ENCODE measurements at places on chromosomes 6 and 20.

DNA sequence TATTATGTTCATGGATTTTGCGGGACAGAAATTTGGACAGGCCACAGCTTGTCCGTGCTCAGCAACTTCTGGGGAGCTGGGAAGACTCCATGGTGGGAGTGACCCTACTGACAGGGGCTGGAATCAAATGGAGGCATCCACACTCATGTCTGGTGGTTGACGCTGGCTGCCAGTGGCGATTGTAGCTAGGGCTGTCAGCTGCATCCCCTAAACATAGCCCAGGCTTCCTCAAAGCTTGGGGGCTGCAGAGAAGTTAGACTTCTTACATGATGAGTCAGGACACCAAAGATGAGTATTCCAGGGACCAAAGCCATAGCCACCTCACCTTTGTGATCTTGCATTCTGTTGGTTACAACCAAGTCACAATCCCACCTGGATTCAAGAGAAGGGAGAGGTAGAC, 18.4 kb upstream of the FAM50B start:
- DNase-seq: no peak

DNA sequence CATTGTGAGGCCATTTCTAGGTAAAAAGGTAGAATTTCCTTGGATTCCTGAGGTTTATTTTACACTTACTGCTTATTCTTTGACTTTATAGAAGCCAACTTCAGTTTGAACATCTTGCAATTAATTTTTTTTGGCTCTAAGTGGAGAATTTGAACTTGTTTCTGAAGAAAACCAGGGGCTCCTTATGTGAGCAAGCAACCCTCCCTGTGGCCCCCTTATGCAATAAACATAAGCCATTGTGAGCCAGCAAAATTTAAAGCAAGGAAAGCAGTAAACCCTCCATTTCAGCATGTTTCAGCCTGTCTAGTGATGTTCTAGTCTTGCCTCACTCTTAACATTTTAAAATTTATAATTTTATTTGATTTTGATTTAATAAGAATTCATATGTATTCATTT, 5.6 kb downstream of the HLA-F start:
- DNase-seq: no peak

GRCh38 chr6:106981926-106982325, 7.4 kb upstream of the CD24 start:
- no peak for DNase-seq

DNA sequence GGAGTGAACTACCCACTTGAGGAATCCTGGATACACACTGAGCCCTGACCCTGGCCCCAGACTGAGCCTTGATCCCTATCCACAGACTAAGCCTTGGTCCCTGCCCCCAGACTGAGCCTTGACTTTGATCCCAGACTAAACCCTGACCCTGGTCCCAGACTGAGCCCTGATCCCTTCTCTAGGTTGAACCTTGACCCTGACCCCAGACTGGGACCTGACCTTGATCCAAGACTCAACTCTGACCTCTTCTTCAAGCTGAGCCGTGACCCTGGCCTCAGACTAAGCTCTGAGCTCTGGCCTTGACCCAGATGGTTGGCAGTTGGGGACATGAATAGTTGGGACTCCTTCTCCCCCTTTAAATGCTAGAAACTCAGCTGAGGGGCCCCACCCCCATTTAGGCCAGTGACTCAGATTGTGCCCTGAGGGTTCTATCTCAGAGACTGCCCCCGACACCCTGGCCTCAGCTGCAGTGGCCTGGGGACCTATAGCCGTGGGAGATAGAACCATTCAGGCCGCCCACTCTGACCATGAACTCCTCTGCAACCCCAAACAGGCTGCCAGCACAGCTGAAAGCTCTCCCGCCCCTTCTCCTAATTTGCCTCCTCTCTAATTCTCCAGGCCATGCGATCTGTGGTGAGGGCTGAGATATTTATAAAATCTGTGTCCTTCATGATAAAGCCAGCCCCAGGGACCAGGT, 84.7 kb downstream of the DLGAP4 start:
- no peak for DNase-seq

DNA sequence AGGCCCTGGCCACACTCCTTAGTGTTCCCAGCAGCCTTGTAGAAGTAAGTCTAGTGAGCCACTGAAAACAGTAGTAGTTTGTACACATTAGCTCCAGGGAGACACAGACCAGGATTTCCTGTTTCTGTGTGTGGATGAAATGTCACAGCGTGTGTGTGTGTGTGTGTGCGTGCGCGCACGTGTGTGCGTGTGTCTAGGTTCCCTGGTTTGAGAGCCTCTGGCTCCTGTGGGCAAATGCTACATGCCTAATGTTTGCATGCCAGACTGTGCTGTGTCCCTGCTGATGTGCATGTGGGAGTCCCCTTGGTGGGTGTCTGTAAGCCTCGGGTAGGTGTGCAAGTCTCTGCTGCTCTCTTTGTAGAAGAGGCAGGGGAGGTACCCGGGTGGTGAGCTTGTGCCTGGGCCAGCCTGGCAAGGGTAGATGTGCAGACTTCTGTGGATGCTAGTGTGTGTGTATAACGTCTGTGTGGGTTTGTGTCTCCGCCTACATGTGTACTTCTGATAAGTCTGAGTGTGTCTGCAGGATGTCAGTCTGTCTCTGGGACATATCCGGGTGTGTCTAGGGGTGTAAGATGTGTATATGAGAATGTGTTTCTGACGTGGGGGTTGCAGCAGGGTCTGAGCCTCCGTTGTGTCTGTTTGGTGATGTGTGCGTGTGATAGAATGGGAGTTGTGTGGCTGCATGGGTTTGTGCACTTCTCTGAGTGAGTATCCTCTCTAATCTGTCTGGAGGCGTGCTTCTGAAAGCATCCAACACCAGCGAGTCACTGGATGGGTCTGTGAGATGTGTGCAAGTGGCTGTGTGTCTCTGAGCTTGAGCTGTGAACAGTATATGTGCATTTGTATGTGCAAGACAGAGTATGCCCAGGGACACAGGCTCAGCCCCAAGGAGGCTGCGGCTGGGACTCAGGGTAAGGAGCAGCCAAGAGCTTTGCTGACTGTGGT, 19.0 kb upstream of the TLDC2 start:
- peak; percentile 38 for DNase-seq

DNA sequence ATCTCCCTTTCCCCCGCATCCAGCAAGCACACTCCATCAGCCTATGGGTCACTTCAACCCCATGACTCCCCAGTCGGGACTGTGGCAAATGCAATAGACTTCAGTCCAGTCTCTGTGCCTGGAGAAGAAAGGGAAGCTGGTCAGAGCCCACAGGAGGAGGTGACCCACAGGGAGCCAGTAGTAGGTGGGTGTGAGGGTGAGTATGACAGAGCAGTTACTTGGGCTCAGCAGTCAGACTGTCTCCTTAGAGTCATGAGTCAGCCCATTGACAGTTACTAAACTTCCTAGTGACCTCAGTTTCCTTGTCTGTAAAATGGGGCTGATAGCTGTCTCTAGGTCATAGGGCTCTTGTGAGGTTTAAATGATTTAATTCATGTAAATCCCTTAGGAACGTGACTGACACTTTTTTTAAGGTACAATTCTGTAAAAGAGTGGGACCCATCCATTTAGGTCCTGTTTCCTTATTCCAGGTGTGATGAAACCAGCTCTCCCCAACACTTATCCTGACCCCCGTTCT, 33.9 kb upstream of the HLA-C start:
- DNase-seq: no peak

- DNase-seq: no peak
Observed at GRCh38 chr20:43987531-43987930, 72.9 kb downstream of the TOX2 start.

DNA sequence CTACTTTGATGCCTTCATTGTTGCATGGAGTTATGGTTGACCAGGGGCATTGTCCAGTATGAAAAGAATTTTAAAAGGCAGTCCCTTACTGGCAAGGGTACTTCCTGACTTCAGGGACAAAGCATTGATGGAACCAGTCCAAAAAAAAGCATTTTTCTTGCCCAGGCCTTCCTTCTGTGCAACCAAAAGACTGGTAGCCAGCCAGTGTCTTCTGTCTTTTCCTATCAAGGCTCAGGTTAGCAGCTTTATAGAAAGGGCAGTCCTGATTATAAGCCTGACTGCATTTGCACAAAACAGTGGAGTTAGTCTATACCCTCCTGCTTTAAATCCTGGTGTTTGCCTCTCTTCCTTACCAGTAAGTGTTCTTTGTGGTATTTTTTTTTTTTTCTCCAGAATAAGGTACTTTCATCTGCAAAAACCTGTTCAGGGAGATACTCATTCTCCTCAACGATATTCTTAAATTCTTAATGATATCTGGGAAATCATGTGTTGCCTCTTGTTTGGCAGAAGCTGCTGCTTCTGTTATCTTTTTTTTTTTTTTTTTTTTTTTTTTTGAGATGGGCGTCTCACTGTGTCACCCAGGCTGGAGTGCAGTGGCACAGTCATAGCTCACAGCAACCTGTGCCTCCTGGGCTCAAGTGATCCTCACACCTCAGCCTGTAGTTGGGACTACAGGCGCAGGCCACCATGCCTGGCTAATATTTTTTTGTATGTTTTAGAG, 33.9 kb downstream of the SCAF8 start:
- DNase-seq: no peak

- DNase-seq: peak; percentile 28
Observed at GRCh38 chr6:3371222-3371949, 85.5 kb downstream of the SLC22A23 start.

- no peak for DNase-seq
Observed at GRCh38 chr6:68502946-68503345, 132.1 kb upstream of the ADGRB3 start.
